ENCODE measurements at places on chromosomes 3 and 15. TPM values are rescaled to one million over a fixed set of nuclear protein-coding genes. Genes with fewer than 3 reads are reported as not detected.

PPP2R3A gene
- polyA plus RNA-seq: 25.0 TPM

STRIT1 gene
- polyA plus RNA-seq: 1.5 TPM

PRRT3 gene
- polyA plus RNA-seq: 4.4 TPM

GATM gene
- polyA plus RNA-seq: 242 TPM

EPHA3 gene
- polyA plus RNA-seq: 5.1 TPM

NOX5 gene
- 1.5 TPM for polyA plus RNA-seq

TMEM40 gene
- 2.2 TPM for polyA plus RNA-seq

PRR20G gene
- not detected for polyA plus RNA-seq

DOCK3 gene
- 2.1 TPM for polyA plus RNA-seq

PAK6 gene
- polyA plus RNA-seq: 6.5 TPM

KCNAB1 gene
- polyA plus RNA-seq: 3.4 TPM

ZNF654 gene
- polyA plus RNA-seq: 22.5 TPM

CLSTN2 gene
- 2.0 TPM for polyA plus RNA-seq

ZIC4 gene
- polyA plus RNA-seq: not detected

CDC25A gene
- polyA plus RNA-seq: 14.1 TPM

NR2F2 gene
- 348 TPM for polyA plus RNA-seq

SPINK8 gene
- polyA plus RNA-seq: 0.43 TPM

FSTL1 gene
- 519 TPM for polyA plus RNA-seq

CHRNA5 gene
- polyA plus RNA-seq: 7.1 TPM

STARD9 gene
- polyA plus RNA-seq: 14.3 TPM

PLAAT1 gene
- 3.6 TPM for polyA plus RNA-seq

LRTM1 gene
- polyA plus RNA-seq: not detected

APOD gene
- polyA plus RNA-seq: 13.3 TPM

CHRNB4 gene
- polyA plus RNA-seq: 3.3 TPM

TRIM42 gene
- polyA plus RNA-seq: not detected

ECE2 gene
- polyA plus RNA-seq: not detected

ZNF639 gene
- 62.7 TPM for polyA plus RNA-seq

SPATA12 gene
- 0.22 TPM for polyA plus RNA-seq

EIF2B5 gene
- 54.6 TPM for polyA plus RNA-seq

C2CD4B gene
- 0.28 TPM for polyA plus RNA-seq

HMG20A gene
- 77.0 TPM for polyA plus RNA-seq

TRAT1 gene
- polyA plus RNA-seq: not detected

ONECUT1 gene
- 0.23 TPM for polyA plus RNA-seq

LDHAL6B gene
- 0.23 TPM for polyA plus RNA-seq

CATSPER2 gene
- polyA plus RNA-seq: 11.9 TPM

SLC12A1 gene
- 433 TPM for polyA plus RNA-seq

WWTR1 gene
- 102 TPM for polyA plus RNA-seq

EPHB3 gene
- polyA plus RNA-seq: 27.6 TPM

CDCP1 gene
- 1.2 TPM for polyA plus RNA-seq

TMEM207 gene
- polyA plus RNA-seq: 18.1 TPM

STX19 gene
- 0.32 TPM for polyA plus RNA-seq

AEN gene
- 5.9 TPM for polyA plus RNA-seq

CD80 gene
- 0.20 TPM for polyA plus RNA-seq

GOLGA8N gene
- polyA plus RNA-seq: 35.4 TPM

SORD gene
- 41.2 TPM for polyA plus RNA-seq

SLCO2A1 gene
- polyA plus RNA-seq: 19.5 TPM

CCNB2 gene
- 61.4 TPM for polyA plus RNA-seq

MTHFS gene
- 34.9 TPM for polyA plus RNA-seq

HOMER2 gene
- 33.7 TPM for polyA plus RNA-seq

GOLGA8R gene
- polyA plus RNA-seq: 10.9 TPM

TRIM59 gene
- 25.9 TPM for polyA plus RNA-seq

A4GNT gene
- 1.8 TPM for polyA plus RNA-seq

FOXB1 gene
- not detected for polyA plus RNA-seq

CPLX3 gene
- polyA plus RNA-seq: not detected

KCNMB3 gene
- 8.1 TPM for polyA plus RNA-seq

APBA2 gene
- 12.6 TPM for polyA plus RNA-seq

TMIE gene
- polyA plus RNA-seq: 0.47 TPM

FGD5 gene
- polyA plus RNA-seq: 20.9 TPM
